ENCODE measurements at places on chromosomes 7 and 10. TPM values are rescaled to one million over a fixed set of nuclear protein-coding genes. Genes with fewer than 3 reads are reported as not detected.

The VSIR gene
- 24.6 TPM for total RNA-seq

The AP5Z1 gene
- 17.1 TPM for total RNA-seq

The CALCR gene
- total RNA-seq, result not detected

The CHAT gene
- not detected for total RNA-seq

The RNLS gene
- total RNA-seq, result 13.6 TPM

The GCK gene
- 1.8 TPM for total RNA-seq

The TFEC gene
- total RNA-seq, result 4.3 TPM

The CYP26C1 gene
- total RNA-seq, result not detected

The TRIM56 gene
- total RNA-seq, result 13.2 TPM

The GIMAP8 gene
- total RNA-seq, result 7.9 TPM

The AKR1E2 gene
- 32.5 TPM for total RNA-seq

The GNAT3 gene
- not detected for total RNA-seq

The PLXDC2 gene
- 41.8 TPM for total RNA-seq

The HABP2 gene
- not detected for total RNA-seq

The WIPF3 gene
- total RNA-seq, result 0.71 TPM

The CDHR1 gene
- total RNA-seq, result 0.27 TPM

The THSD7A gene
- total RNA-seq, result 6.1 TPM

The GIMAP6 gene
- total RNA-seq, result 22.1 TPM

The ZNF33B gene
- total RNA-seq, result 14.8 TPM

- DNase-seq, result no peak
Observed at GRCh38 chr7:47827351-47827756, 120.9 kb downstream of the PKD1L1 start.

- DNase-seq, result no peak
Observed at GRCh38 chr10:132332433-132332754, 401 bp downstream of the LRRC27 start.

DNA sequence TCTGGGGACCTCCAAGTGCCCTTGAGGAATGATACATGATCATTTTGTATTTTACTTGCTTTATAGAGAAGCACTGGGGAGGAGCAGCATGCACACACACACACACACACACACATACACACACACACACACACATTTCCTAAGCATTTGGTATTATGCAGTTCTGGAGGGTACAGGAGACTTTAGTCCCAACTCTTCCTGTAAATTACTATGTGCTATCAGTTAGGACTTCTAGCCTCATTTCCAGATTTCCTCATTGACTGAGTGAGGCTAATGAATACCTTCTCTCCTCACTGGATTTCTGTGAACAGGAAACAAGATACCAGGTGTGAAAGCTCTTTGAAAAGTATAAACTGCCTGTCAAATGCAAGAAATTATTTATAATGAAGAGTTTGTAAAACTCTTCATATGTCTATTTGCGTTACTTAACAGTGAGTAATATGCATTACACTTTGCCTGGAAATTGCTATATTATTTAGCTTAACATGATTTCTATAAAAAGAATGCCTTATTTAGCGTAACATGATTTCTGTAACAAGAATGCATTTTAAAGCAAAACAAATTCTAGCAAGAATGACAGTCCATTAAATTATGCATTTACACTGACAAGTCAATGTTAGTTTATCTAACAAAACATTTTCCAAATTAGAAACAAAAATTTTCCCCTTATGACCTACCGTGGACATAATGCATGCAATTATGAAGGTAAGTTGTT lies 34.2 kb downstream of the ACTA2 start:
- DNase-seq, result no peak

GRCh38 chr10:103747193-103747865 lies 108.0 kb downstream of the SH3PXD2A start:
- DNase-seq, result no peak

- no peak for DNase-seq
Observed at GRCh38 chr7:20721086-20721810, 65.4 kb downstream of the SP8 start.

- DNase-seq, result no peak
Observed at GRCh38 chr7:91085175-91085574, 179.1 kb upstream of the FZD1 start.

GRCh38 chr10:14536241-14537213 lies 205.8 kb upstream of the FRMD4A start:
- DNase-seq, result peak; percentile 82

GRCh38 chr7:130352194-130353074 lies 7.8 kb downstream of the CPA5 start:
- no peak for DNase-seq

GRCh38 chr10:75146780-75147179 lies 35.3 kb downstream of the SAMD8 start:
- DNase-seq, result no peak

DNA sequence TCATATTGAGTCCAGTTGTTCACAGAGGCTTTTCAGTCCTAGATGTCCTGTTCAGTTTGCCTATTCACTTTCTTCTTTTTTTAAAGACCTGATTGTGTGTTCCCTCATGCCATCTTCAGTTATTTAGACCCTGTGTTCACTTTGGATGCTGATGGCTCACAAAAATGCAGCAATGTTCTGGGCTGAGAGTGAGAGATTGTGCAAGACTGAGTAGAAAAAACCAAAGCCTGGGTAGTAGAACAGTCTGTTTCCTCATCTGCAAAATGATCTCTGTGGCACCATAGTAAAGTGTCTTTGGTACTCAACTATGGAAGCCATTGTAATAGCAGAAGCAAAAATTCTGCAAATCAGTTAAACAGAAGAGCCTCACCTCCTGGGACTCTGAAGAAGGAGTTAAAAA lies 43.2 kb downstream of the AKR1B1 start:
- no peak for DNase-seq

GRCh38 chr7:154415709-154416399 lies 363.7 kb downstream of the DPP6 start:
- DNase-seq, result no peak

- no peak for DNase-seq
Observed at GRCh38 chr10:50275650-50276235, 24.4 kb upstream of the ASAH2 start.

- no peak for DNase-seq
Observed at GRCh38 chr10:123069246-123069986, 60.6 kb downstream of the ACADSB start.

DNA sequence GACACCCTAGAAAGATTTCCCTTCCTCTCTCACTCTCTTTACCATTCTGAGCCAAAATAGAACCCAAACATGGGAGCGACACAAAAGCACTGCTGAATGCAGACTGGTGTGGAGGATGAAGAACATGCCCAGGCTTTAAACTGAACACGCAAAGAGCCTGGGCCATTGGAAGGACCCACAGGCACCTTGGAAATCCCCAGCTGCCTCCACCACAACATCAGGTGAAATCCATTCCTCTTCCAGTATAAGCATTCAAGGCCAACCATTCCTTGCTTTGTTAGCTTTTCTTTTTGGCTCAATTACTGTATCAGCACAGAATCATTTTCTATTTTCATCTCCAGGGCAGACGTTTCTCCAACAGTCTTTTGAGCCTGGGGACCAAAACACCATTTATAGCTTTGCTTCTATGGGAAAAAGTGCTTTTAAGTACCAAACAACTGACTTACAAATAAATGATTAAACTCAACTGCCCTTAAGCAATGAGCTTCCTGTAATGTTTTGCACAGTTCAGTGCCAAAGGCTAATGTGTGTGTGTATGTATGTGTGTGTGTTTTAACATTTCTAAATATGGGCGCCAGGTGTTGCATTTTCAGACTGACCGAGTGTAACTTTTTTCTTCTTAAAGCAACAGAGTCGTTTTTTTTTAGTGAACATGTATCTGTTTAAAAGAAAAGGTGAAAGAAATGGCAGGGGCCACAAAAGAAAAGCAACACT lies 16.2 kb upstream of the BLNK start:
- no peak for DNase-seq

GRCh38 chr7:156620291-156620675 lies 20.3 kb upstream of the RNF32 start:
- no peak for DNase-seq

GRCh38 chr7:112083776-112084355 lies 122.3 kb downstream of the DOCK4 start:
- no peak for DNase-seq

DNA sequence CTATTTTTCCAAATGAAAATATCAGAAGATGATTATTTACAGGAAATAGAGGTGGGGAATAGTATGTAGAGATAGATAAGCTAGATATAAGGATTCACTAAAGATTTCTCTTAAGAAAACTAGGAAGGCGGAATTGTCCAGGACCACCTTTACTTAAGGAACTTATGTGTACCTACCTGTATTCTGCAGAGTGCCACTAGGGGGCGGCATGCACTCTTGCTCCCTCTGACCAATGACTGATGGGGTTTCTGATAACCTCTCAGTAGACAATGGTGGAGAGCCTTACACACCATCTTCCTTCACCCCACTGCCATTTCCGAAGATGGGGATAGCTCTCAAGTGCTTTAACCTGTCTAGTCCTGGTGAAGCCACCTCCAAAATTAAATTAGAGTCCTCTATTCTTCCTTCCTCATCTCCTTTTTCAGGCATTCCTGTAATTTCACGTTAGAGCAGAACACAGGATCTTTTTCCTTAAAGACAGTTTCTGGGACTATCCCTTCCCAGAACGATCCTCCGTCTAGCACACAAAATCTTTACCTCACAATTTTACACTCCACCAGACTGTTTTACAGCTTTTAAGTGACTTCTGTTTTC lies 453.1 kb downstream of the SORCS1 start:
- no peak for DNase-seq

GRCh38 chr7:155800741-155801267 lies 11.5 kb downstream of the SHH start:
- no peak for DNase-seq

GRCh38 chr7:20491284-20491683 lies 124.2 kb upstream of the ABCB5 start:
- no peak for DNase-seq

DNA sequence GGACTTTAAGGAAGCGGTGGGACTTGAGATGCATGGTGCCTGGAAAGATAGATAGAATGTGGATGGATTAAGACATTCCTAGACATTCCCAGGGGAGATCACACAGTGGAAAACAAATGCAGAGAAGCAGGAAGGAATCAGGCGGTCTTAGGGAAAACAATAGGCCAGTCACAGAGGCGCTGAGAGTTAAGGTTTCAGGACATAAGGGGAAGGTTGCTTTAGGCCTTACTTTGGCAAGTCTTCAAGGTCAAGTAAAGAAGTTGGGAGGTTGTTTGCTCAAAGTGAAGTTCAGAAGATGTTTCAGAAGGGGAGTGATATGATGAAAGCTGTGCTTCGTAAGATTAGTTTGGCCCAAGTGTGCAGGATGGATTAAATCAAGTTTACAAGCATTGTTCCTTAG lies 109.4 kb downstream of the SUGCT start:
- DNase-seq, result no peak

- no peak for DNase-seq
Observed at GRCh38 chr10:62374862-62375710, 917 bp downstream of the ZNF365 start.

DNA sequence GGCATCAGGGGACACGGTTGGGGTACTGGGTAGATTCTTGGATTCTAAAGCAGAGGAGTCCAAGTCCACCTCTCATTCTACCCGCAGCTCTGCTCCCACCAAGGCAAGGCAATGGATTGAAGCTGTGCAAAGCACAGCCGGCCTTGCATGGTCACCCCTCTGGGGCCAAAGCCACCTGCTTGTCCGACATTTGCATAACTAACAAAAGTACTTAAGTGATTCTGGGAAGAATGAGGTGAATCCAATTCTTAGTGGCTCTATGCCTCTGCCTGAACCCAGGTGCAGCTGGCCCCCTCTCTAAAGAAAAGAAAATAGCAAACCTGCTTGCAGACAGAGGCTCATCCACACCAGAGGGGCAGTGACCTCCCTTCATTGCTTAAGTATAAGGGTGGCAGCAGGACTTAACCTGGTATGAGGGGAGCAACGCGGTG lies 10.7 kb upstream of the COBL start:
- DNase-seq, result no peak

DNA sequence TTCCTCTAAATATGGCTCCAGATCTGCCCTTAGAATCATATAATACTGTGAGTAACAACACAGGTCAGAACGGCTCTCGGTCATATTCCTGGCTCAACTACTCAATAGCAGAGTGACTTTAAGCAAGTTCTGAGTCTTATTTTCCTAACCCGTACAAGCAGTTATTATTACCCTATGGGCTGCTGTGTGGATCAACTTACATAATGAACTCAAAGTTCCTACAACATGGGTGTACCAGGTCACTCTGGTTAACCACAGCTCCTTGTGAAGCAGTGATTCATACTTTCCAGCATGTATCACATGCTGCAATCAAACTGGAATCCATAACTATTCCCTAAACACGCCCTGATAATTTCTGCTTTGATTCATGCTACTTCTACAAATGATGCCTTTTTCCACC lies 107.3 kb downstream of the LRRN3 start:
- no peak for DNase-seq

GRCh38 chr10:53003094-53003493 lies 230.5 kb upstream of the MBL2 start:
- DNase-seq, result no peak

DNA sequence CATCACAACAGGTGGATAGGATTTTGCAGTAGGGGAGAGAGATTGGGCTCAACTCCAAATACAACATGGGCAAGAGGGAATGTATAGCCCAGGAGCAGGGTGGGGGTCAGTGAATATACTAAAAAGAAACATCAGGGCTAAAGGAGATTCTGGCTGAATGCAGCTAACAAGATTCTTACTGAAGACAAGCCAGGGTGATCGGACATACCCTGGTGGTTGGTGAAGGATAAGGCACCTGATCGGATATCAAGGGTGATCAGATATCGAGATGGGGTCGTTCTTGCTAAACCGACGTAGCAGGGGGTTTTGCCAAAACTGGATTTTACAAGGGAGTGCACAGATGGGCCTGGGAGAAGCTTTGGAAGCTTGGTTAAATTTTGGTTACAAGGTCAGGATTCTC lies 34.4 kb downstream of the WIPF3 start:
- no peak for DNase-seq

DNA sequence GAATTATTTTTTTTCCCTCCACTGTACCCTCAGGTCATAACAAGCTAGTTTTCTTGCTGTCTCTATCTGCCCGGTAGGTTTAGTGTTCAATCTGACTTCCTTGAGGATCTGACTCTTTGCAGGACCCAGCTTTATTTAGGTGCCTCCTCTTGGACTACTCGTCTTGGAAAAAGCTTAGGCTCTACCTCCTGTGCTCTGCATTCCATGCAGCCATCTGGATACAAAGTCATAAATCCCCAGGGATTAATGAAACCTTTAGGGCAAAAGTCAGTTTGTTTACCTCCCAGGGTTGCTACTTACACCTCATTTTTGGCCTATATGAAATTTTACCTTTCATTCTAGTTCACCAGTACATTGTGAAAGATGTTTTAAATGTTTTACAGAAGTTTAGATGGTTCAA lies 8.0 kb downstream of the STAG3 start:
- DNase-seq, result no peak

- DNase-seq, result no peak
Observed at GRCh38 chr10:90161-90560, 41.1 kb upstream of the TUBB8 start.

- no peak for DNase-seq
Observed at GRCh38 chr10:129894698-129895097, 69.4 kb downstream of the EBF3 start.

- DNase-seq, result no peak
Observed at GRCh38 chr10:130351466-130352290, 215.5 kb downstream of the GLRX3 start.

GRCh38 chr10:73261362-73261995 lies 9.0 kb upstream of the MRPS16 start:
- no peak for DNase-seq

GRCh38 chr10:84204122-84204521 lies 9.8 kb downstream of the CDHR1 start:
- DNase-seq, result no peak

- DNase-seq, result peak; percentile 83
Observed at GRCh38 chr10:44981172-44982113, 2.8 kb upstream of the DEPP1 start.
